ENCODE measurements at places on chromosomes 1 and 21. TPM values are rescaled to one million over a fixed set of nuclear protein-coding genes. Genes with fewer than 3 reads are reported as not detected.

- no peak for DNase-seq
Measured at GRCh38 chr1:24555591-24556413, at the start of gene NCMAP. TSS of gene NCMAP (plus strand) at chr1:24556087. CDS start at chr1:24595431, 39,344 bp downstream.

The LGR6 gene
- total RNA-seq, result 0.78 TPM

- no peak for DNase-seq
Measured at GRCh38 chr1:25356848-25357247, 18.7 kb downstream of the TMEM50A start.

DNA sequence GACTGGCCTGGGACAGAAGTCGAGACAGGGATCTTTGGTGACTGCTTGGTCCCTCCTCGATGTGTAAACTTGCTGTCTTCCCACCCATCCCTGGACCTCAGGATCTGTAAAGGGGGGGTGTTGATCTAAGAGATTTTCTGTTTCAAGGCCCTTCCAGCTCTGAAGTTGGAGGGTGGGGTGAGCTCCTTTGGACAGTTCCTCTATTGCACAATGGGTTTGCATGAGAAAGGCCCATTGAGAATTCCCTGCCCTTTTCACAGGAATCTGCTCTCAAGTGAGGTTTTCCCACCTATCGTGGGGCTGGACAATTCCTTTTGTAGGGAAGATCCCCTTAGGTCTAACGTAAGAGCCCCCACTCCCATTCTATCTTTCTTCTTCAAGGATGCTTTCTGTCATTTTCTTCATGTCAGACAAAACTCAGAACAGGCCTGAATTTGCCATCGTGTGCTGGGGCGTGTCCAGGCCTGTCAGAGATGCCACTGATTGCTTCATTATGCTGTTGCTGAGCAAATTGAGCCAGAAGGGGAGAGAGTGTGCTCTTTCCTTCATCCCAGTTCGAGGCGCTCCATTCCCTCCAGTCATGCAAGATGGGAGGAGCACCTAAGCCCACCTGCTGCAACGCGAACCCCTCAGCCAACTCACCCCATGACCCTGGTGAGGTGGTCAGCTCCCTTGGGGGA, 149.9 kb upstream of the IGSF21 start:
- no peak for DNase-seq

DNA sequence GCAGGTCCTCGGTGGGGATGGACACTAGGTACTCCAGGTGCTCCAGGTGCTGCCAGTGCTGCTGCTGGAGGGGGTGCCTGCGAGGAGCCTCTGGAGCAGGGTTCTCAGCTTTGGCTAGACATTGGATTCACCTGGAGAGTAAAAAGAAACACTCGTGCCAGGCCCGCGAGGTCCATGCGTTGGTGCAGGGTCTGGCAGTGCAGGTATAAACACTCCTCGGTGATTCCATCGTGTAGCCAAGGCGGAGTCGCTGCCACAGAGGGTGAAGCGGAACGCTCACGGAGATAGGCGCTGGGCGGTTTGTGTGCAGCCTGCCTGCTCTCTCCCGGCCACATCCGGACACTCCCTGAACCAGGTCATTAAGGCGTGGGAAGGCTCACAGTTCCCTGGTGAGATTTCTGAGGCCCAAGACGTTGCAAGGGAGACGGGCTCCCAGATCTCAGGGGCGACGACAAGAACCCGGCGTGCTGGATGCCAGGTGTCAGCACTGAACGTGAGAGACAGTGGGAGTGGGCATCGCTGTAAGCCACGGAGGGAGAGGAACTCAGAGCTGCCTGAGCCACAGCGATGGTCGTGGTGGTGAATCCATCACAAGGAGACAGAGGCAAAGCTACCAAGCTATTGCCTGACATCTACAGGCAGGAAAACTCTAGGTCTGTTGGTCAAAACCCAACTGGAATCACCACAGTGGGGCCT, 17.2 kb upstream of the SUMO3 start:
- DNase-seq, result no peak

- no peak for DNase-seq
Measured at GRCh38 chr21:23217597-23217996, 2219.4 kb downstream of the NCAM2 start.

Measured in myocyte (in vitro differentiated cells).